ENCODE measurements at places on chromosomes 3 and 15. TPM values are rescaled to one million over a fixed set of nuclear protein-coding genes. Genes with fewer than 3 reads are reported as not detected.

The BFSP2 gene
- total RNA-seq = not detected

The CCR1 gene
- total RNA-seq = under 0.01 TPM

The KBTBD13 gene
- not detected for total RNA-seq

The POPDC2 gene
- total RNA-seq = 1.3 TPM

The KBTBD8 gene
- 3.5 TPM for total RNA-seq

The A4GNT gene
- not detected for total RNA-seq

The ASB7 gene
- 13.8 TPM for total RNA-seq

- DNase-seq = peak; percentile 57
These were observed 17.5 kb upstream of the GASK1A start for GRCh38 chr3:42961633-42962032.

DNA sequence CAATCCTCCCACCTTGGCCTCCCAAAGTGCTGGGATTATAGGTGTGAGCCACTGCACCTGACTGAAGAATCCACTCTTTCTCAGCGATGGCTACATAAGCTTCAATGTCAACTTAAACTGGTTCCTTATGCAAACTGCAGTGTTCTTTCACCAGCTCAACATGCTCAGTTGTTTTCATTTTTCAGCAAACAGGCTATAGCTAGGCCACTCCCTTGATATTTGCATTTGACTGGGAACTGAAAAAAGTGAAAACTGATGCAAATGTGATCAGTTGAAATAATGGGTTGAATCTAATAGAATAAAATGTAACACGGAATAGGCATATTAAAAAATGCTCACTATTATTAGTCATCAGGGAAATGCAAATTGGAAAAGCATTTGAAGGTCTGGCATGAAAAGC is 74.2 kb upstream of the GCNT3 start:
- DNase-seq = no peak

GRCh38 chr3:170367797-170368196 is 10.3 kb downstream of the SKIL start:
- no peak for DNase-seq

DNA sequence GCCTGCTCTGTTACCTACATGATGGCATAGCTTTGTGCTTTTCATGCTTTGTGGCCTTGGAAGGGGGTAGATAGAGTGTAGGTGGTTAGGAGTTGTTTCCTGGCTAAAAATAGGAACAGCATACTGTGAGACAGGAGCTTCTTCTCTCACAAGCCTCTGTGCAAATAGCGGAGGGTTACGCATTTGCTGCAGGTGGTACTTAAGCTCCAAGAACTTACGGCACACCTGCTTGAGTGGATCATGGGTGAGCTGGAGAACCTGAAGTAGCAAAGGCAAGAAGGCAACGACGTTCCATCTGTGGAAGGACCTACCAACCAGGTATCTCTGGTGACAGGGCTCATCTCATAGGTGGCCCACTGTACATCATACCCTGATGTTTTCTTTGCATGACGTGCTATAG is 66.0 kb downstream of the ST6GAL1 start:
- no peak for DNase-seq

DNA sequence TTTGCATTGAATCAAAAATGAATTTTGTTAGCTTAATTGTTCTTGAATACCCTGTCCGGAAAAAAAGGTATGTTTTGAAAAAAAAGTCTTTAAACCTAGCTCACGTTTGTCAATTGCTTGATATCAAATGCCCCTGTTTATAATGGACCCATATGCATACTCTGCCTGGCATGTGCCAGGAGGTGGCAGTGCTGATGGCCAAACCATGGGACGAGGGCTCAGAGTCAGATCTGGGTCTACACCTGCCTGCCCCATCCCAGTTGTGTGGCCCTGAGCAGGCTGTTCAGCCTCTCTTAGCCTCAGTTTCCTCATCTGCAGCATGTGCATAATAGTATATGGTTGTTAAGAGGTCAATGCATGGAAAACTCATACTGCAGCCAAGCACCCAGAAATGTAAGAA is 38.8 kb downstream of the PRKCD start:
- no peak for DNase-seq

DNA sequence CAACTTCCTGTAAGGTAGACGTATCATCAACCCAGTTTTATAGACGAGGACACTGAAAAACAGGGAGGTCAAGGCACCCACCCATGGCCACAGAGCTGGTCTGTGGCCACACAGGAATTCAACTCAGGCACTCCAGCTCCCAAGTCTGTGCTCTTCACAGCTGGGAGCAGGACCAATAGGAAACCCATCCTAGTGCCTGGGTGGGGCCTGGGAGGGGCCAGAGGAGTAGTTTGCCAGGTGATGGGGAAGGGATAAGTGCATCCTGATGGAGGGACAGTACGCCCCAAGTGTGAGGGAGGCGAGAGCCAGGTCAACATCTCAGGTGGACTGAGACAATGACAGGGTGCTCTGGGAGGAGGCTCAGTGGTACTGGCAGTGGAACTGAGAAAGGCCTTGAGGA is 22.0 kb downstream of the KIF9 start:
- DNase-seq = no peak

GRCh38 chr15:91113030-91113429 is 13.0 kb downstream of the SV2B start:
- no peak for DNase-seq

- DNase-seq = peak; percentile 73
These were observed 95.8 kb downstream of the PPARG start for GRCh38 chr3:12384451-12385233.

DNA sequence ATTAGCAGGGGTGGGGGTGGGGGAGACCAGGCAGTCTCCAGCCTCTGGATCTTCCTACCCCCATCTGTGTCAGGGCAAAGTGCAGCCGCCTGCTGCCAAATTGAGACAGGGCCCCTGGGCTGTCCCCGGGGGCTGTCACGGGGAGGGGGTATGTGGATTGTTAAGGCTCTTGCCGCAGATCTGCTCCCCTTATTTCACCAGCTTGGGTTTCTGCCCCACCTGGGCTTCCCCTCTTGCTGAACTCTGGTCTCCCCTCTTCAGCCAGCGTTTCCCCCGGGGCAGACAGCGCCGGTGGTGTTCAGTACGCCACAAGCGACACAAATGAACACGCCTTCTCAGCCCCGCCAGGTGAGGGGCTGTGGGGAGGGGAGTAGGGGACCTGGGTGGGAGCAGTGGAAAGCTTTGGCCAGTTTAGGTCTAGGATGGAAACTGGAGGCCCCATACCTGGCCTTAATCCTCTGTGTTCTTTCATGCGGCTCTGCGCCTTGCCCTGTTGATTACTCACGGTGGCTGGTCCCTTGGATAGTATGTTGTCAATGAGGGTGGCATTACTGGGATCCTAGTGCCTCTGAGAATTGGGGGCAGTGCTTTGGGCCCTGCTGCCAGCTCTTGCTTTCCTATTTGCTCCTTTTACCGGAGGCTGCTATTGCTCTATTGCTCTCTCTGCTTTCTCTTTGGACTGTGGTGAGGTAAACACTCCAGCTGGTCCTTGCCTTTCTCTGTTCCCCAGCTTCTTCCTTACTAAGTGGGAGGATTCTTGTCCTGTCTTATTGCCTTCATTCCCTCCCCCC is 1.7 kb downstream of the EIF4G1 start:
- peak; percentile 30 for DNase-seq

- DNase-seq = no peak
These were observed 2.1 kb downstream of the CYB561D2 start for GRCh38 chr3:50352781-50353180.

- peak; percentile 30 for DNase-seq
These were observed 17.0 kb downstream of the RGMA start for GRCh38 chr15:93072011-93072410.

Data from fibroblast of villous mesenchyme (primary cell).